ENCODE measurements at places on chromosomes 7 and 10. TPM values are rescaled to one million over a fixed set of nuclear protein-coding genes. Genes with fewer than 3 reads are reported as not detected.

The RPEL1 gene
- total RNA-seq, result not detected

GRCh38 chr10:95309958-95310357, 19.2 kb upstream of the PDLIM1 start:
- no peak for DNase-seq

DNA sequence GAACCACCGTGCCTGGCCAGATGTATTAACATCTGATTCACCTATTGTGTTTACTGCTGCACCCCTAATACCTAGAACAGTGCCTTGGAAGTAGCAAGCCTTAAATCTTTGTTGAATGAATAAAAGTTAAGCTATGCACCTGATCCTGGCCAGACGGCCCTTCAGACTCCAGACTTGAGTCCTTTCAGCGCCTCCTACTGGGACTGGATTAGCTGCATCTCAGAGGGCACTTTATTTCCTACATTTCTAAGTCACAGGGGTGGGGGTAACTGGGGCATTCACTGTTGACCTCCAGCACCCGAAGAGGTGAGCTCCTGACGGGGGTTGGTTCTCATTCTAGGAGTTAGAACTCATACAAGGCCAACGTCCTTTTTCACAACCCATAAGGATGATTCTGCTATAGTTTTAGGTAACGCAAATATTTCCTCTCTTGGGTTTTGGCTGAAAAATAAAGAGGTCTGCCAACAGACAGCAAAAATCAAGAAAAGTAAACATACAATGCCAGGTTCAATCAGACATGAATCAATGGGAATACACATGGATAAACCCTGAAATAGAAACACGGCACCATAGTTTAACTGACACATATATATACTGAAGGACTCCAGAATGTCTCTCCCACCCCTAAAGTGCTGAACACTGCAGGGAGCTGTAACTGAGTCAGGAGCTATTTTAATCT, 48.0 kb upstream of the DLG5 start:
- DNase-seq, result no peak

The TAS2R60 gene
- total RNA-seq, result not detected

- DNase-seq, result no peak
These were observed 660.0 kb upstream of the FZD8 start for GRCh38 chr10:36302086-36302485.

The TRIM4 gene
- total RNA-seq, result 42.5 TPM

Measured in thoracic aorta (tissue), 2 donors.